T-helper 9 cell (primary cell): ENCODE measurements at places on chromosomes 7 and 10.

DNA sequence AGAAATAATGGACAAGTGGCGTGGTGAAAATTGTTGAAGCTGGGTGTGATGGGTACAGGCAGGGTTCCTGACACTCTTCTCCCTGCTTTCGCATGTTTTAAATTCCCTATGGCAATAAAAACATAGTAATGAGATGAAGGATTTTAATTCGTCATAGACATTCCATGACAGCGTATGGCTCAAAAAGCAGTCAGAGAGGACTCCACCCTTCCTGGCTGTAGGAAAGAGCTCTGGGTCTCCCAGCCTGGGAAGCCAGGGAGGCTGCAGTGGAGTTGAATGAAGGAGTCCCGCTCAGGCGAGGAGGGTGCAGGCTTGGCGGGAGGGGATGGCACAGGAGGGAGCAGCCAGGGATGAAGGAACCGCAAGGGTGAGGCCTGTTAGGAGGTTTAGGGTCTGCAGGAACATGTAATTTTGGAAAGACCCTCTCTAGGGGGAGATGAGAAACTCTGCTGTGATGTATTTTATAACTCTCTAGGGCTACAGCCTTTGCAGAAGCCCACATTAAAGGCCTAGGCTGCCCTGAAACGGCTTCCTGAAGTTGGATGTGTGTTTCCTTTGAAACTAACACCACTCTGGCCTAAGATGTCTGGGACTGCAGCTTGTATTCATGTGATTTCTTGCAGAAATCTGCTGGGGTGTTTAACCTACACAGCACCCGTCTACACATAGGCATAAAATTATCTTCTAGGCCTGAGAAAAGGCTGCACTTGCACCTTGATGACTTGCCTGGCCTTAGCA is 7.6 kb upstream of the LARP4B start:
- DNase-seq: no peak

DNA sequence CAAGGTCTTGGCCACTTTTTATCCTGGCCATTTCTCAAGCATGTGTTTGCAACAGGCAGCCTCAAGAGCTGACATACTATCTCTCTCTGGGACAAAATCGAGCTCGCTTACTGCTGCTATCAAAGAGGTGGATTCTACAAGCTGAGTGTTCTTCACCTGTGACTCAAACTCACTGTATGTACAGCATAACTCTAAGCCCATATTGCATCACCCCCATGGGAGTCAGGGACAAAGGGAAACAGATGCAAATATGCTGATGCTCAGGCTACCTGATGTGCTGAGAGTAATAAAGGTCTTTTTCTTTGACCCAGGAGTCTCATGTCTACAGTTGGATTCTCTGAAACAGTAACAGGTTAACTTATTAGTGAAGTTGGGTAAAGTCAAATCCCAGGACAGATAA is 45.2 kb downstream of the PCLO start:
- DNase-seq: no peak

- DNase-seq: no peak
Measured at GRCh38 chr10:93074147-93074596, 479 bp downstream of the CYP26A1 start.

- no peak for DNase-seq
Measured at GRCh38 chr10:35458500-35459448, 122.5 kb downstream of the CCNY start.

DNA sequence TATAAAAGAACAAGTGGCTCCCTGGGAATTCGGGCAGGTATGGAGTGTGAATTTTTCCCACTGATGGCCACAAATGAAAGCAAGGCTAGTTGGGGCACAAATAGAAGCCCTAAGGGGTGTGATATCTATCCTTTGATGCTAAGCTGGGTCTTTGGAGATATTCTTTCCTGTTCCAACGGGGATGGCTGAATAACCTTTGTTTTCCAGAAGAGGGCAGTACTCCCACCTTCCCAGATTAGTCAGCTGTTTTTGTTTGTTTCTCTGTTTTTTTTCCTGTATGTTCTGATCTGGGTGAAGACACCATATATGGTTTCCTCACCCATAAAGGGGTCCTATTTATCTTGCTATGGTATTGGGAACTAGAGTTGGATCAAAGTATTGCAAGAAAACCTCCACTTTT is 947.7 kb upstream of the SORCS1 start:
- no peak for DNase-seq

- DNase-seq: no peak
Measured at GRCh38 chr10:36534471-36535002, 590.9 kb upstream of the ANKRD30A start.

DNA sequence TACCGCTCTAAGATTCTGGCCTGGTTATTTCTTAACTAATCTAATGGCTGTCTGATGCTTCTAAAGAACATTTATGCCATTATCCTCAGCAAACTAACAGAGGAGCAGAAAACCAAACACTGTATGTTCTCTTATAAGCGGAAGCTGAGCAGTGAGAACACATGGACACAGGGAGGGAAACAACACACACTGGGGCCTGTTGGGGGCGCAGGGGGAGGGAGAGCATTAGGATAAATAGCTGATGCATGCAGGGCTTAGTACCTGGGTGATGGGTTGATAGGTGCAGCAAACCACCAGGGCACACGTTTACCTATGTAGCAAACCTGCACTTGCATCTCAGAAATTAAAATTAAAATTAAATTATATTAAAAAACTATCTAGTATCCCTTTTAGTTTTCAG is 853.5 kb downstream of the GATA3 start:
- DNase-seq: no peak

DNA sequence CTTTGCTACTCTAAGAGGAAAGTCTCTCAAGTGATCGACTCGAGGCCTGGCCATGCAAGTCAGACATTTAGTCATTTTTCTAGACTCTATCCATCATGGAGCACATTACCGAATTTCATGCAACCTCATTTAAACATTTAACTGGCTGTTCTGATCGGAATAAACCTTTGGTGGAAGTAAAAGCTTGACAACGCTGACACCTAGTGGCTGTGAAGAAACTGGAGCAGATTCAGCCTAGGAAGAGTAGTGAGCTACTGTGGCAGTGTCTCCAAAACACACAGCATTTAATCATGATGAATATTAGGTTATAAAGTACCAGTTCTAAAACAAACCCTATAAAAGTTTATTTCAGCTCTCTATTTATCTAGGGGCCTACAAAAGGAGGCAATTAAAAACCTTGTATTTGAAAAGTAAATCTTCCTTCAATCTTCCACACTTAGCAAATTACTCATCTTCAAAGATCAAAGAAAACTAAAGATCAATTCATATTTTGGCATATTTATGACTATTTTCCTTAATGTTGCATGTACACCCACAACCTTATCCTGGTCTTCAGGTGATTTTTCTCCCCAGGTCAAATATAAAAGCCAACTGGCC is 175.0 kb downstream of the CTNNA3 start:
- DNase-seq: peak; percentile 10

DNA sequence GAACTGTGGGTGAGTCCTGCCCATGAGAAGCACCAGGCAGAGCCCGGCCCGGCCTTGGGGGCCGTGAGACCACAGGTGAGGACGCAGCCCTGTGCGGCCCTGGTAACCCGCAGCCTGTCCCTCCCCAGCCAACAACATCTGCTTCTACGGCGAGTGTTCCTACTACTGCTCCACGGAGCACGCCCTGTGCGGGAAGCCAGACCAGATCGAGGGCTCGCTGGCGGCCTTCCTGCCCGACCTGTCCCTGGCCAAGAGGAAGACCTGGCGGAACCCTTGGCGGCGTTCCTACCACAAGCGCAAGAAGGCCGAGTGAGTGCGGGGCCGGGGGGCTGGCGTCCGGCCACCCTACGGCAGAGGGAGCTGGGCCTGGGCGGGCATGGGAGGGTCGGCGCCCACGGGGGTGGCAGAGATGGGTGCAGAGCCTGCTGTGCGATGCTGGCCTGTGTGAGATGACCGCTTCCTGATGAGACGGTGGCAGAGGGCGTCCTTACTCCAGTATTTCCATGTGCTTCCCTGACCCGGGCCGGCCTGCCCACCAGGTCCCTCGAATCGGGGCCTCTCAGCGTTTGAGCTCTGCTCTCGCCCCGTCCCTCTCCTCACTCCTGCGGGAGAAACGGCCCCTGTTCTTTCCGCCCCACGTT is 34.1 kb upstream of the FOXL3 start:
- no peak for DNase-seq
